ENCODE measurements at places on chromosomes 3 and 15.

GRCh38 chr3:65830948-65831732 lies 207.6 kb downstream of the MAGI1 start:
- no peak for DNase-seq

DNA sequence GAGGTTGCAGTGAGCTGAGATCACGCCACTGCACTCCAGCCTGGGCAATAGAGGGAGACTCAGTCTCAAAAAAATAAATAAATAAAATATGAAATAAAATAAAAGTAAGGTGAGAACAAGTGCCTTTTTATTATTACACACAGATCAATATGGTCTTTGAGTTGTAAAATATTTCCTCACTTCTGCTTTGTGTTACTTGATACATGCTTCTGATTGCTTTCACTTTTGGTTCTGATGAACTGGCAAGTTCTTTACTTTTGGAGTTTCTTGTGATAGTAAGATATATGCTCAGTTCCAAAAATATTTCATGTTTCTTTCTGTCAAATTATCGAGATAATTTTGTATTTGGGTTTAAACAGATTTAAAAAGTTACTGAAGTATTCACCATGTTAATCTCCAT lies 16.6 kb upstream of the GYG1 start:
- DNase-seq: no peak

- DNase-seq: no peak
Measured at GRCh38 chr3:53384465-53385423, 37.4 kb upstream of the DCP1A start.

GRCh38 chr3:54853573-54854404 lies 74.1 kb downstream of the LRTM1 start:
- peak; percentile 32 for DNase-seq

- no peak for DNase-seq
Measured at GRCh38 chr3:44098656-44099415, 142.8 kb upstream of the TOPAZ1 start.

- DNase-seq: peak; percentile 51
Measured at GRCh38 chr3:149971403-149972075, 844 bp upstream of the PFN2 start.

GRCh38 chr3:111246967-111247760 lies 175.5 kb downstream of the NECTIN3 start:
- no peak for DNase-seq

GRCh38 chr15:99502182-99502581 lies 63.6 kb upstream of the MEF2A start:
- no peak for DNase-seq

DNA sequence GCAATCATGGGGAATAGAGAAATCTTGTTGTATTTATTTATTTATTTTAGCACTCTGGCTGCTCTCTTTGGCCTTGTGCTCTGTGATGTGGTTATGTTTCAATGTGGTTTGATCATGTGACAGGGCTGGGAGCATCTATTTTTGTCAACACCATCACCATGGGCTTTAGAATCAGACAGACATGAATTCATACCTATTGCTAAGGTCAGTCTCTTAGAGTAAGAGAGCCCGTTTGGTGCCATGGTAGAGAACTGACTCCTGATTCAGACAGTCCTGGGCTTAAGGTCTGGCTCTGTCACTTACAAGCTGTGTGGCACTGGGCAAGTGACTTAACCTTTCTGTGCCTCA lies 157.0 kb downstream of the RYR3 start:
- no peak for DNase-seq

- DNase-seq: no peak
Measured at GRCh38 chr15:65067645-65068402, at the start of gene RASL12. RASL12 (minus strand) TSS chr15:65067991; CDS start chr15:65067835, 156 bp downstream.

DNA sequence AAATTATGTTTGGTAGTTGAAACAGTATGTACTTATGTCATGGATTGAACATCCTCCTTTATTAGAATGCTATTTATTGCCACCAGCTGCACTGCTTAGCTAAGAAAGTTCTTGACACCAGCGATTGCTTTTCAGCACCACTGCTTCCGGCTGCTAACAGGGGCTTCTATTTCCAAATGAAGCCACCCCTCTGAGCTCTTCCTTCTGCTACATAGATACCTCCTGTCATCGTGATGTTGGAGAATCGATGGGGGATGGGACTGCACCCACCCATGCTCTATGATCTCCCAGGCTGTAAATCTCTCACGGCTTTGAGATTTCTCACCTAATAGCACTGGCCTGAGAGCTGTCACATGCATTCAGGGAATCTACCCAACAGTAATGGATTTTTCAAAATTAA lies 259.2 kb downstream of the MEIS2 start:
- no peak for DNase-seq

Data from CD4-positive, alpha-beta T cell treated with Interleukin-17A for 4 hours (primary cell).